ENCODE measurements at places on chromosomes 1 and 21.

DNA sequence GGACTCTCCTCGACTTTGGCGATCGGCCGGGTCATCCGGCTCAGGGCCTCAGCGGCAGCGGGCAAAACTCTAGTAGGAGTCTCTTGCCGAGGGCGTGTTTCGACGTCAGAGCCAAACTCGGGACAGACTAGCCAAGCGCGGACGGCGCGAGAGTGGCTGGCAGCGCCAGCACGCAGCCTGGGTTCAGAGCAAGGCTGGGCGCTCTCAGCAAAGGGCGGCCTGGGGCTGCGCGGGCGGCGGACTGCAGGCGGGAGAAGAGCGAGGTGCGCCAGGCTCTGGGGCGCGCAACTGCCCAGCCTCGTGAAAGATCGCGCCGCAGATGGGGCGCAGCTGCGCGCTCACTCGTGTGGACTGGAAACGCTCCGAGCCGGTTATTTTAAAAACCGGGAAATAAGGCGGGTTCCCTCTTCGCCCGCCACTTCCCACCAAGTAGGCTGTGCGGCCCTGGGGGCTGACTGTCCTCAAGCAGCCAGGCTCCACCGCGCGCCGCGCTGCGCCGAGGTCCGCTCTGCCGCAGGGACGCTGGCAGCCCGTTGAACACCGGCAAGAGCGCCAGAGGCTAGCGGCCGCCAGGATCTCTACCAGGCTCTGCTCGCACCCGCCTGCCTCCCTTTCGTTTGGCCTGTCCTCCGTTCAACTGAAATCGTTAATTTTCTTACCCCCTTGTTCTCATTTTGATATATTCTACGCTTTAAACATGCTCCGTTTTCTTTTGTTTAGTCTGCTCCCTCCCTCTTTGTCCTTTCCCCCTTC is 2.4 kb downstream of the ALX3 start:
- DNase-seq = no peak

- DNase-seq = no peak
Observed at GRCh38 chr21:43943512-43944077, 68.5 kb upstream of the TRAPPC10 start.

DNA sequence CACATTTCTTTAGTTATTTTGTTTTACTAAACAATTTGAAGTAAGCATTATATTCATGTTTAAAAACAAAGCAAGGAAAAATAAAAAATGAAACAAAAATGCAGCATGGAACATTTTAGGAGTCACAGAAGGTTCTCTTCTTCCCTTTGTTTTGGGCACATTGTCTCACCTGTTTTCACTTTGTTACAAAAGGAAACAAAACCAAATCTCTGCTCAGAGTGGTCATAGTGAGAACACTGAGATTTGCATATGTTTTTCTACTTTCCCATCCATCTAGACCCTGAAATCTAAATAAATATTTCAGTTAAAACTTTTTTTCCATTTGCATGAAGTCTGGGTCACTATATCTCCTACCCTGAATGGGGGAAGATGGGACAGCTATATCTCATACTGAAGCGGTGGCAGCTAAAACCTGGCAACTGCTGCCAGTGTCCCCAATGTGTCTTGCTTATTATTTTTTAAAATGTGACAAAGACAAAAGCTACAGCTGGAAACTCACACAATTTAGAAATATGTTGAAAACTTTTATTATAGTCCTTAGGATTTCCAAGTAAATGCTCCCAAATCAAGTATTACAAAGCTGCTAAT is 3.5 kb downstream of the EXOC8 start:
- DNase-seq = no peak

- DNase-seq = no peak
Observed at GRCh38 chr1:98184856-98185255, 264.0 kb upstream of the DPYD start.

DNA sequence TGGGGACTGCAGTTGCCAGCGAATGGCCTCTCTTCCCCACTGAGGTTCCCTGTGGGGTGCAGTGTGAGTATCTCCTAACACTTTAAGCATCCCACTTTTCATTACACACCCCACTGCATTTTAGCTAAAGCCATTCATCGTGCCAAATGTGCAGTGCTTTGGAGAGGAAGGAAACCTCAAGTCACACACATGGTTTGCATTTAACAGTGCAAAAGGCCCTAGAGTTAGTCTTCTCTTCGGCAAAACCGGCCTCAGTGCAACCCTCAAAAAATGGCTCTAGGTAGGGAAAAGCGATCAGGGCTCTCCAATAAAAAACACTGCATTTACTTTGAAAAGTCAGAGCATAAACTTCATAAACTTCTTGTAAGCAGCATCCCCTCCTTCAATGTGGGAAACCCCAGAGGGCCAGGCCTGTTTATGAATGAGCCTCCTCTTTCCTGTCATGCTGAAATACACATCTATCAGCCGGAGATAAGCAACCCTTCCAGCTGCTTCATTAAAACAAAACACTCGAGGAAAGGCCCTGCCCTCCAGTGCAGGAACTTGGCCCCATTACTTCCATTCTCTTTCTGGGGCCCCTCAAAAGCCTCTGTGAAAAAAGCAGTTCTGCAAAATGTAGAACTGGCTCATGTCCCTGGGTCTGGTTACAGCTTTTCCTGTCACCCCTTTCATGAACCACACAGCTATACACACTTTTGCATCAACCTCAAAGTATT is 184.0 kb downstream of the CDC7 start:
- DNase-seq = no peak

DNA sequence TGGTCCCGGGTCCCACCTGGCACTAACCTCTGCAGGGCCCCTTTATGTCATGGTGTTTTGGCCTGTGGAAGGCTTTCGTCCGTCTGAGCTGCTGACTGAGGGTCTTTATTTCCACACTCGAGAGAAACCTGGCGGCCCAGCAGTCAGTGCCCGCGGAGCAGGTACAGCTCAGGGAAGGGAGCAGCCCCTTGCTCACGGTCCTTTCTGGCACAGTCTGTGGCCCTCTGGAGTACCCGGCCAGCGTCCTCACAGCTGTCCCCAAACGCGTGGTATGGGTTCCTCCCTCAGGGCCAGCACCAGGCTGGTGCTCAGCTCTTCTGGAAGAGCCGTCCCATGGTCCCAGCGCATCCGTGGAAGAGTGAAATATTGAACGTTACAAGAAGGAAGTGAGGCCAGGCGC is 24.3 kb downstream of the SKI start:
- DNase-seq = no peak

DNA sequence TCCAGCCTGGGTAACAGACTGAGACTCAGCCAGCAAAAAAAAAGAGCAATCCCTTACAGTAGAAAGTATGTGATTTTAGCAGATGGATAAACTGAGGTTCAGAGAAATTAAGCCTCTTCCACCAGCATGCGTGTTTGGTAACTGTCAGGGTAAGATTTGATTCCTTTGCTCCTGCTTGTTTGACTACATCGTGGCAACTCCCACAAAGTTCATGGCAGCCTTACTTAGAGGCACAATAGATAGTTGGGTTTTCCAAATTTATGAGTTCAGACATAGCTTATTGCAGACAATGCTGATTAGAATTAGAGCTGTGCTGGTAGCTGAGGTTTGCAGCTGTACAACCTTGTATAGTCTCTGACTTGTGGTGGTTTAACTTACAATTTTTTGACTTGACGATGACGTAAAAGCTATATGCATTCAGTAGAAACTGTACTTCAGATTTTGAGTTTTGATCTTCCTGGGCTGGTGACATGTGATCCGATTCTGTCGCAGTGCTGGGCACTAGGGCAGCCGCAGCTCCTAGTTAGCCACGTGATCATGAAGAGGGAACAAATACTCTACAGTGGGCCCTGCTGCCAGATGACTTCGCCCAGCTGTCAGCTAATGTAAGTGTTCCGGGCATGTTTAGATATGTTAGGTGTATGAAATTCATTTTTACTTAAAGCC is 167.8 kb downstream of the DHRS3 start:
- DNase-seq = peak; percentile 36

GRCh38 chr1:75785320-75785982 is 605 bp upstream of the RABGGTB start:
- no peak for DNase-seq

DNA sequence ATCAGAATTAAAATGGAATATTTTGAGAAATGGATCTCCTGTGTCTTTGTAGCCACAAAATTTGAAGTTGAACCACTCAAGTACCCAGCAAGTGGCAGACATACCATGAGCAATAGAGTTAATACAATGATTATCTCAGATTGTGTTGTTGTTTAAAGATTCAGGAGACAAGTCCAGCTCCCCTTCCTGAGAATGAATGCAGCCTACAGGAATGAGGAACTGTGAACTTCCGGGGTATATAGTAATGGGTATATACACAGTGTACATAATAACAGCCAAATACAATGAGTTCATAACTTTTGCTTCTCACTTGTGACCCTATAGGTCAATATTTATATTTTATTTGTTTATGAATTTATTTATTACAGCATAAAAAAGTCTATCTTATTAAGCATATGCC is 445.0 kb downstream of the SETD4 start:
- DNase-seq = no peak

GRCh38 chr1:174839211-174839610 is 160.5 kb upstream of the CACYBP start:
- DNase-seq = no peak

- no peak for DNase-seq
Observed at GRCh38 chr1:158101927-158102326, 78.8 kb upstream of the CD1D start.

- peak; percentile 85 for DNase-seq
Observed at GRCh38 chr1:22709891-22710700, 543 bp upstream of the EPHB2 start.

GRCh38 chr1:10969267-10969970 is 43.0 kb upstream of the TARDBP start:
- DNase-seq = no peak

GRCh38 chr1:117301901-117302300 is 65.3 kb upstream of the MAN1A2 start:
- DNase-seq = no peak

GRCh38 chr1:158494796-158495195 is 22.8 kb downstream of the OR10R2 start:
- no peak for DNase-seq

GRCh38 chr1:168116327-168116799 is 20.4 kb downstream of the GPR161 start:
- no peak for DNase-seq

DNA sequence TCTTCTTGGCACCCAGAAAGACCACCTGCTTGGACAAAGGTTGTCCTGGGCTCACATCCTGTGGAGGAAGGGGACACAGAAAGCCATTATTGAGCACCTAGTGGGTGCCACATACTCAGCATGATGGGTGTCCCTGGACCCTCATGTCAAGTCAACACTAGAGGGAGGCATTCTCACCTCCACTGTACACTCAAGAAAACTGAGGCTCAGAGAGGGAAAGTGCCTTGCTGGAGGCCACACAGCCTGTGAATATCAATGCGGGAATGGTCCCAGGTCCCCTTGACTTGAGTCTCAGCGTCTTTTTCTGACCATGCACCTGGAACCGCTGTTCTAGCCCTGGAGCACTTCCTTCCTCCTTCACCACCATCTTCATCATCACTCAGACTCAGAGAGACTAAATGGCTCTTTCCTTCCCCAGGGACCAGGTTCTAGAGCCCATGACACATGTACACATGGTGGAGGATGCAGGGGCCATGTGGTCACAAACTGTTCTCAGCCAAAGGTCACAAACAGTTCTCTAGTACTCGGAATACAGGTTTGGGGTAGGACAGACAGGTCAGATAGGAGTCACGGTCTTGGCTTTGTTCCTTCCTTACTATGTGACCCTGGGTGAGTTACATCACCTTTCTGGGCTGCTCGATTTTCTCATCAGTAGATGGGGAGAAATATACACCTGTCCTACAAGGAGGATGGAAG is 89.2 kb upstream of the WNT4 start:
- DNase-seq = no peak

DNA sequence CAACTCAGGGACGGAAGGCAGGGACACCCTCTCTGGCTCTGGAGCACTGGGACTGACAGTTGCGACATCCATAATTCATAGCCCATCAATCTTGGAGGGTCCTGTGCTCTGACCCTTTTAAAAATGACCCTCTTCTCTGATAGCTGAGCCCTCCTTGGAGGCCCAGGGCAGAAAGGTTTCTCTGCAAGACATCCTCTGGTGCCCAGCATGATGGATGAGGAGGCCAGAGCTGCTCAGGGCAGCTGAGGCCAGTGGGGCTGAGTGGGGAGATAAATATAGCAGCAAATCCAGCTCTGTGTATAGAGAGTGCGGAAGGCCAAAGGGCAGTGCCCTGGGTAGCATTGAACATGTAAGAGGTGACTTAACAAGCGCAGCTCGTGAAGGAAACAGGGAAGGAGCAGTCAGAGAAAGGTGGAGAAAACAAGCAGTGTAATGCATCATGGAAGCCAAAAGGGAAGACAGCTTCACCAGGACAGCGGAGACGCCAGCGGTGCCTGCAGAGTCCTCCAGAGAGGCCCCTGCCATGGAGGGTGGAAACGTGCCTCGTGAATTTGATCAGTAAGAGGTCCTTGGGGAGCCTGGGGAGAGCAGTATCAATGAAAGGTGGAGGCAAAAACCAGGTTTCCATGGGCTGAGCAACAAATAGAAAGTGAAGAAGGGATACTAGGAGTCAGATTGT is 50.4 kb upstream of the FMOD start:
- DNase-seq = no peak

DNA sequence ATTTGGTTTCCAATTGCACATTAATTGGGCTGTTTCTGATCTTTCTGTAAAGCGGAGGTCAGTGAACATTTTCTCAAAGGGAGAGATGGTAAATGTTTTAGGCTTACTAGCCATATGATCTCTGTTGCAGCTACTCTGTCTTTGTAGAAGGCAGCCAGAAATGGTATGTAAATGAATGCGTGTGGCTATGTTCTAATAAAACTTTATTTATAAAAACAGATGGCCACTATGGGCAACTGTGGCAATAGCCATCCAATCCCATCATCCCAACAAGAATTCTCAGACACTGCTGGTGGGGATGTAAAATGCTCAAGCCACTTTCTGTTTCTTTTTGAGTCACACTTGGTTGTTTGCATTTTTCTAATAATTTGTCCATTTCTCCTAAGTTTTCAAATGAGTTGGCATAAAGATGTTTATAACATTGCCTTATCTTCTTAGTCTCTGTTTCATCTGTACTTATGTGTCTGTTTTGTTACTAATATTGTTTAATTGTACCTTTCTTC is 448.8 kb upstream of the VAMP3 start:
- no peak for DNase-seq

DNA sequence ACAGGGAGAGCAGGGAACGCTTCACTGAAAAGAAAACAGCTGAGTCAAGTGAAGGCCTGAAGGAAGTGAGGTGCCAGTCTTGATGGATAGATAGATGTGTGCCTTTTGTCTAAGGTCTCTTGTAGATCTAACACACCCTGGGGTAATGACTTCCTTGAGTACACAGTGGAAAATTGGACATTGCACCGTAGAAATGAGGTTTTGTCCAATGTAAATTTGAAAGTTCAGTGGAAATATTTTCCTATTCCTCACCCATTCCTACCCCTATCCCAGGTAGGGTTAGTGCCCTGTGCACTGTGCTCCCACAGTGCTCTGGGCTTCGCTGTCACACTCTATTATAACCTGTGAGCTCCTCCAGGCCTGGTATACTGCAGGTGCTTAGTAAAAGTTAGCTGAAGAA is 24.3 kb downstream of the ZMYND12 start:
- DNase-seq = no peak

All from C1 segment of cervical spinal cord (tissue), 14 donors.